ENCODE measurements at places on chromosomes 1 and 21. TPM values are rescaled to one million over a fixed set of nuclear protein-coding genes. Genes with fewer than 3 reads are reported as not detected.
A peak's percentile ranks its signal among the peaks of the same experiment; 100 is the strongest.

Gene S100A8
- 37.1 TPM for total RNA-seq

Gene RNU1-2
- total RNA-seq, result not detected

Gene DMRTA2
- total RNA-seq, result not detected

Gene AMPD1
- total RNA-seq, result not detected

Gene KCNJ9
- not detected for total RNA-seq

Gene CHI3L1
- 0.85 TPM for total RNA-seq

Gene LAD1
- 8.8 TPM for total RNA-seq

Gene DCDC2B
- not detected for total RNA-seq

Gene KIF1B
- total RNA-seq, result 63.9 TPM

- no peak for DNase-seq
These were observed 65.6 kb downstream of the ST3GAL3 start for GRCh38 chr1:43772978-43773377.

GRCh38 chr1:185108321-185108720 lies 48.4 kb downstream of the TRMT1L start:
- no peak for DNase-seq

GRCh38 chr1:65955503-65955902 lies 162.8 kb downstream of the PDE4B start:
- no peak for DNase-seq

- DNase-seq, result no peak
These were observed 47.5 kb upstream of the ITPKB start for GRCh38 chr1:226786550-226786949.

GRCh38 chr1:167533851-167534300 lies 15.5 kb upstream of the CD247 start:
- DNase-seq, result peak; percentile 72

DNA sequence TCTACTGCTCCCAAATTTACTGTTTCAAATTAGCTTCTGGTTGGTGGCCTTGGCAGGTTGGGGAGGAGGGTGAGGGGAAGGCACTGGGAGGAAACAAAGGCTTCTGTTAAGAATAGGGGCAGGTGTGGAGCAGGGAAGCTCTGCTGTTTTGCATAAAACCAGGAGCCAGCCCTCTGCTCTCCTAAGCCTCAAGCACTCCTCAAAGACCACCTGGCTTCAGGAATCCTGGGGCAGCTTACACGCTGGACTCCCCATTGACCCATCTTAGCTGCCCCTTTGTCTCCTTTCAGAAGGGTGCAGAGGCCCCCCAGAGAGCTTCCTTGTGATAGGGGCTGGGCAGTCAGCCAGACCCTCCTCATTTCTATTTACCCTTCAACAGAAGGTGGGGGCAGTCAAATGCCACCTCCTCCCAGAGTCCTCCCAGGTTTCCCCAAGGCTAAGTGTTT lies 11.5 kb upstream of the DHRS3 start:
- no peak for DNase-seq

GRCh38 chr1:160767395-160768294 lies 28.3 kb upstream of the LY9 start:
- no peak for DNase-seq

DNA sequence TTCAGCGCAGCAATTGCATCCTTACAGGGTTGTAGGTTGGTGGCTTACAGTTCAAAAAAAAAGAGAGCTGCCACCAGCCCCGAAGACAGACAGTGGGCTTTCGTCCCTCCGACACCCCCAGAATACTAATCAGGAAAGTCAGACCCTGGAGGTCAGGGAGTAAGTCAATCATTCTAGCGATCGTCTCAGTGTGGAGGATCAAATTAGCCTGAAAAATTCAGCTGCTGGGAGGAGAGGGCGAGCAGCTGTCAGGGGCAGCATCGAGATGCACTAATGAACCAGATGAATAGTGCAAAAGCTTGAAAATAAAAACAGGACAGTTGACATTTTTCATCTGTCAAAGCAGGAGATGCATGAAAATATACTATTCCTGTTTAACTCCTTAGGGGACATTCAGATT lies 138.4 kb downstream of the NEK7 start:
- no peak for DNase-seq

- DNase-seq, result peak; percentile 4
These were observed 2.2 kb upstream of the PDZK1IP1 start for GRCh38 chr1:47191940-47192457.

DNA sequence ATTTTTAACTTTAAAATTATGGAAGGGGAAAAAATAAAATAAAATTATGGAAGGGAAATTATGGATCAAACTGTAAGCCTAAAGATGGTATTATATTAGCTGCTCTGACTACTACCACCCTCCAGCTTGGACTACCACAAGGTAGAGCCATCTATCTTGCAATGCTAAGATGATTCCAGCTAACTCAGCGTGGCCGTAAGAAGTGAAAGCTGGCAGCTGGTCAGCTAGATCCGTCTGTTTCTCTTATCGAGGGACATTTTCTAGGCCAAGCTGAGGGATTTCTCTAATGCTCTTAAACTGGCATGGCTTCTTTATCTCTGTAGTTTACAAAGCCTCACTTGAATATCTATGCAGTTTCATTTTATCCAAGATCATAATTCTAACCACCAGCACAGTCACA lies 31.5 kb downstream of the LYST start:
- no peak for DNase-seq

- DNase-seq, result no peak
These were observed 5.3 kb upstream of the S100B start for GRCh38 chr21:46610018-46610701.

GRCh38 chr1:159011751-159012150 lies 2.0 kb downstream of the IFI16 start:
- DNase-seq, result no peak

DNA sequence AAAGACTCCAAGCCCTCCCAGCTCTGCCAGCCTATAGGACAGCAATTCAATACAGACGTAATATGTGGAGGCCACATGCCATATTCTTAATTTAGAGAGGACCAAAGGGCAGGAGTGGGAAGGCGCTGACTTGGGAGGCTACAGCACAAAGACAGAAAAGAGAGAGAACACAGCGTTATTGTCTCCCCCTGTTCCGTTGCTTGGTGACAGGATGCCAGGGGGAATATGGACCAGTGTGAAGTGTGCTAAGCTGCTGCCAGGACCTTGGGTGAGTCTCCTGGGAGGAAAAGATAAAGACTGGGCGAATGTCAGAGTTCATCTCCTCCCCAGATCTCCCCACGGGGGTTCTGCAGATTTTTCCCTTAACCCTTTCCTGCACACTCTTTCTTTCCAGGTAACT lies 102.1 kb upstream of the ADAR start:
- DNase-seq, result no peak

- peak; percentile 43 for DNase-seq
These were observed 3.5 kb upstream of the CLEC20A start for GRCh38 chr1:178500091-178500770.

DNA sequence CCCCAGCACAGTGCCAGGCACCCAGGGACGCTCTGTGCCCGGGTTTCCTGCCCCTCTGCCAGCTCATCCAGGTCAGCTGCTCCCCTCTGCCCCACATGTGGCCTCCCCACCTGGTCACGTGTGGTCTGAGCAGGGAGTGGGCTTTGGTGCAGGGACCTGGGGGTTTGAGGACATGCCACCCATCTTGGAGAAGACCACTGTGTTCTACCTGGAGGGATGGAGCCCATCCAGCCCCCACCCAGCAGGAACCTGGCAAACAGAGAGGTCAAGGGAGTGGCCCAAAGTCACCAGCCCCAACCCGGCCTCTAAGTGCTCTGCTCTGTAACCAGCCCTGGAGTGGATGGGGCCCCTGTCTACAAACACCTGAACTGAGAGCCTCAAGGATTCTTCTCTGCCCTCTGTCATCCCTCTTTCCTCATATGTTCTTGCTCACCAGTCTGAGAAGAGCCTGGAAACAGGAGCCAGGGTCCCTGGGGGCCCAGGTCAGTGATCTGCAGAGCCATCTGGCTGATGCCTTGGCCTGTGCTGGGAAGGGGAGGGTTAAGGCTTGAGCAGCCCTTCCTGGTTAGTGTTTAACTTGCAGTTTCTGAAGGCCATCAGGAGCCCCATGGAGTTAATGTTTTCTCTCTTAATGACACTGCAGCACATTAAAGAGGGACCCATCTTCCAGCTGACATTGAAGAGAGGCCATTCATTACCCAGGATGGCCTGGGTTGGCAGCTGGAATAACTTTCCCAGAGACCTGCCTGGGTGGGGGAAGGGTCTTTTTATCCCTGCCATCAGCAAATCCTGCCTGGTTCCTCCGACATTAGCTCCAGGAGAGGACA lies 235.4 kb downstream of the PTPRU start:
- no peak for DNase-seq

DNA sequence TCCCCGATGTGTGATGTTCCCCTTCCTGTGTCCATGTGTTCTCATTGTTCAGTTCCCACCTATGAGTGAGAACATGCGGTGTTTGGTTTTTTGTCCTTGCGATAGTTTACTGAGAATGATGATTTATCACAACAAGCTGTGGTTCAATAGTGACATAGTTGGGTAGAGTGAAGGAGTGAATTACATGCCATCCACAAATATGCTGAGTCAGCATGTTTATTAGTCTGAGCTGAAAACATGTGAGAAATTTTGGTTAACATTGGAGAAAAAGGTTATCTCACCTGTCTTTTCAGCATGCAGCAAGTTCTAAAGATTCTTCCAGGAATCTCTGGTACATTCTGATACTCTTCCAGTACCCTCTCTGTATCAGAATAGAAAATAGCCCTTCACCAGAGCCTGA lies 19.0 kb downstream of the OR2L3 start:
- DNase-seq, result no peak

- DNase-seq, result no peak
These were observed 151.1 kb downstream of the TLR5 start for GRCh38 chr1:222991908-222992307.

- DNase-seq, result no peak
These were observed 43.2 kb downstream of the MRPS6 start for GRCh38 chr21:34116569-34116968.

DNA sequence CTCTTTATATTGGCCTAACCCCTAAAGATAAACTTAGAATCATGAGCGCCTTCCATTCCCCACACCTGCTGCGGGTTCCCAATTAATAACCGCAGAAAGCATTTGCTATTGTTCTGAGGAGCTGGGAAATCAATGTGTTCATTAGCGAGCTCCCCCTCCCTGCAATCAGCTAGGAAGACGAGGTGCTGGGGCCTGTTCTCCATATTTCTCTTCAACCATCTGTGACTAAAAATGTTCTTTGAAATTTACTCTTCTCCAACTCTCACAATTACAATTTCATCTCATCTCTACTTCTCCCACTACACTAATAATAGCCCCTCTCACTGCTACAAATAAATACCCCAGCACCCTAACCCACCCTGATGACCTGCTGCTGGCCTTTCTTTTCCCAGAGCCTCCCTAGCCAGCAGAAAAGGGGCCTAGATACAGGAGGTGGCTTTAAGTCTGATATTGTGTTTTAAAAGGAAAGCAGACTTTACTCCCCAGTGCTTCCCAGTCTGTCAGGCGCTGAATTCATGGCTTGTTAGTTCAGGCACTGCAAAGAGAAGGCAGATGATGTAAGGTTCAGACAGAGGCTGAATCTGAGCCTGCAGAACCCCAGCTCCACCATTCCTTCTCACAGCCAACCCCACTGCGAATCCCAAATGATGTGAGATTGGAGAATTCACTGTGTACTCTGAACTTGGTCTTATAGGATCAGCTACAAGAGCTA lies 477.5 kb upstream of the DAB1 start:
- no peak for DNase-seq

GRCh38 chr1:154326546-154327465 lies 1.5 kb downstream of the ATP8B2 start:
- peak; percentile 90 for DNase-seq

GRCh38 chr1:107943694-107944093 lies 21.3 kb downstream of the VAV3 start:
- DNase-seq, result no peak

DNA sequence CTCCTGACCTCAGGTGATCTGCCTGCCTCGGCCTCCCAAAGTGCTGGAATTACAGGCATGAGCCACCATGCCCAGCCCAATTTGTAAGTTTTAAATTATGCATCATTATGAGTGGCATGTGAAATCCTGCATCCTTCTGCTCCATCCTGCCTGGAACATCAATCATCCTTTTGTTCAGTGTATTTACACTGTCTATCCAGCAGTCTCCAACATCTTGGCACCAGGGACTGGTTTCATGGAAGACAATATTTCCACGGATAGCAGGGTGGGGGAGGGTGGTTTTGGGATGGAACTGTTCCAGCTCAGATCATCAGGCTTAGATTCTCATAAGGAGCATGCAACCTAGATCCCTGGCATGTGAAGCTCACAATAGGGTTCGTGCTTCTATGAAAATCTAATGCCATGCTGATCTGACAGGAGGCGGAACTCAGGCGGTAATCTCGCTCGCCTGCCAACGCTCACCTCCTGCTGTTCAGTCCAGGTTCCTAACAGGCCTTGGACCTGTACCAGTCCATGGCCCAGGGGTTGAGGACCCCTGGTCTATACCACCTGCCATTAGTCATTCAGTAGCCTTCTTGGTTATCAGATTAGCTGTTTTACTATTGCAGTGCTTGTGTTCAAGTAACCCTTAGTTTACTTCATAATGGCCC lies 22.2 kb upstream of the TCEA3 start:
- DNase-seq, result no peak

GRCh38 chr1:92118826-92119225 lies 38.7 kb downstream of the BTBD8 start:
- no peak for DNase-seq

GRCh38 chr1:248862998-248863881 lies 4.4 kb upstream of the ZNF692 start:
- DNase-seq, result peak; percentile 91

- DNase-seq, result no peak
These were observed 25.5 kb downstream of the KMO start for GRCh38 chr1:241557551-241558193.

DNA sequence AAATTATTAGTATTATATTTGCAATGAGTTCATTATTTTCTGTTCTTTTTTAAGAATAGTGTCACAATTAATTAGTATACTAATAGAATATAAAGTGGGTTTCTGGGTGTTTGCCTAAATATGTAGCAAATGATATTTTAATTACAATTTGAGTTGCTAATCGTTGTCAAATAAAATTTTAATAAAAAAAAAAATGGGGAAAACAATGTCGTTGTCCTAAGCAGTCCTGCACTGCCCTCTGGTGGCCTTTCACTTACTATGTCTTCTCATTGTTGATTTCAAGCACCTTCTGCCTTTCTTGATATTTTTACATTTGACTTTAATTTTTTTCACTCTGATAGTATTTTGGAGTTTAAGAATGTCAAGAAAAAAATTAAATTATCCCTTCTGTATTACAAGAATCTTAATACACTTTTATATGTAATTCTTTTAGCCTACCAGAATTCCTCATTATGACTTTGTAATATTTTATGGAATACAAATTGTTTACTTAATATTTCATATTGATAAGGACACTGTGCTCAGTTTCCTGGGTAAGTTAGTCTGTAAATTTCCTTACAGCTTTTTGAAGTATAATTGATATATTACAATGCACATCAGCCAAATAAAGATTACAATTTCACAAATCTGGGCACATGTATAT lies 104.5 kb upstream of the FMN2 start:
- DNase-seq, result no peak

DNA sequence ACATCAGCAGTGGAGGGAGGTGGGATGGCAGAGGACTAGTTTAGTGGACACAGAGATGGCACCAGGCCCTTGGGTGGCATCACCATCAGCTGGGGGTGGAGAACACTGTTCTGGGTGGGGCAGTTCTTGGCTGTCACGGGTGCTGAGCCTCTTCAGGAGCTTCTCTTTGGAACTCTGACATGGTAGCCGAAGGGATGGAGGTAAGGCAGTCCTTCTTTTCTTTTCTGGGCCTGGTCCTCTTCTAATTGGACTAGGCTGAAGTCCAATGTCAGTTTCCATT lies 8.3 kb upstream of the MEF2D start:
- no peak for DNase-seq
